Fibroblast of the conjunctiva (primary cell): ENCODE measurements at places on chromosomes 5 and 9.

DNA sequence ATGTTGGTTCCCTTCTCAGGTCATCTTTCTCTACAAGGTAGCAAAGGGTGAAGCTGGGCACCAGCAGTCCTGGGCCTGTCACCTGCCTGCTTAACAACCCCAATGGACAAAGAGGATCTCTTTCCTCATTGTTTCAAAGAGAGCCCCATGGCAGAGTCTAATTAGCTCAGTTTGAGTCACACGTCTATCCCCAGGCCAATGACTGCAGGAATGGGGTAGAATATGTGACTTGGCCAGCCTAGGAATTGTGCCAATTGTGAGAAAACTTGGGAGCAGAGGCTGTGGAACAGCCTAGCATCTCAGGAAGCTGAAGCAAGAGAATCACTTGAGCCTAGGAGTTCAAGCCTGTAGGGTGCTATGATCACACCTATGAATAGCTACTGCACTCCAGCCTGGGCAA is 3.6 kb upstream of the RAPGEF1 start:
- no peak for DNase-seq

DNA sequence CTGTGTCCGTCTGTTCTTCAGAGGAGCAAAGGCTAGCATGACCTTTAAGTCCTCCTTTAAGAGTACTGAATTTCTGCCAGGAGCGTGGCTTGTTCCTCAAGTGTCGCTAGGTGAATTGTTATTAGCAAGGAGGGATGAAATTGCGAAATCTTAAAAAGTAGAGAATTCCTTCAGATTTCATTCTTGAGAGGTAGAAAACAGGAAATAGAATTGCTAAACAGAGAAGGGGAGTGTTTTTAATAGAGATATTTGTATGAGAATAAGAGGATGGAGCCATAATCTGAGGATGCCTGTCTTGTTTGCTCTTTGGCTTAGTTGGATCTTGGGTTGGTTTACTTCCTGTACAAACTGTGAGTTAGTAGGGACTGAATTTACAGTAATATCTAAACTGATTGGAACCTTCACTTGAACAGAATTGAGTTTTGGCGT is 39.2 kb downstream of the EXOSC2 start:
- DNase-seq = no peak

DNA sequence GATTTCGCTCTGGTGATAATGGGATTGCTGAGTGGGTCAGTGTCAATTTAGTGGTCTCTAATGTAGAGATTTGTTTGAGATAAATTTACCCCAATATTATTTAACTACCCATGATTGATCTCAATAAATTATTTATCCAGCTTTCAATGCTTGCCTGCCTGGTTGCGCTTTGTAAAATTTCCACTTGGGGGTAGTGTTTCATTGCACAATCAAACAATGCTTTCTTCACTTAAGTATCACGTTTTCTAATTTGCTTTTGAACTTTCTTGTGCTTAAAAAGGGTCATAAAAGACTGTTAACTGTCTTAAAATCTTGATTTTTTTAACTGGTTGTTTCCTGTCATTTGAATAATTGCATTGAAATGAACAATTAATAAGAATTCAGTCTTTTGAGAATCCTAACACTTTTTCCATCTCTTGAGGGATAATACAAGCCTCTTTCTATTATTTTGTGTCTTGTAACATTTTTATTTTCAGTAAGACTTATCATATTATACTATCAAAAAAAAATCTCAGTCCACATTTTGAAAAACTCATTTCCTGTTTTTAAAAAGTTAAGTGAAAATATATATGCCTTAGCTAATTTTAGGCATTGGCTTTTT is 18.7 kb downstream of the HSD17B4 start:
- no peak for DNase-seq

DNA sequence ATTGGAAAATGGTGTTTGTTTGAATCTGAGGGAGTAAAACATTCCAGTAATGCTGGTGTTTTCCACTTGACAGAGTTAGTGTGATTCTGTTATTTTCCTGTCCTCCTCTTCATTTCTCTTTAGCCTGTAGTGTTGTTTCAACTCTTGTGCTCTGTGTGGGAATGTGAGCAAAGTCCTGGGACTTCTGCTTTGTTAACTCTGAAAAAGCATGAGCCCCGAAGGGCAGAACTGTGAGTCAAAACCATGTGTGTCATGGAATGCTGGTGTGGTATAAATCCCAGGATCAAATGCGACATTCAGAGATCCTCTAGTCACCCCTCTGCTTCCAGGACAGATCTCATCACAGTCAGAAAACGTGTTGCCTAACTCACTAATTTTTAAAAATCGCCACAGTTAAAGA is 8.9 kb downstream of the F2R start:
- DNase-seq = no peak

- no peak for DNase-seq
These were observed 15.2 kb downstream of the CCDC125 start for GRCh38 chr5:69317391-69317790.

- DNase-seq = peak; percentile 27
These were observed 66.2 kb downstream of the MPDZ start for GRCh38 chr9:13213337-13213736.

GRCh38 chr9:137606005-137606621 is 627 bp downstream of the ARRDC1 start:
- no peak for DNase-seq
